ENCODE measurements at places on chromosomes 1 and 21.

GRCh38 chr1:30964706-30965105, 56.1 kb upstream of the SDC3 start:
- no peak for DNase-seq

- DNase-seq, result no peak
Measured at GRCh38 chr1:162133566-162133965, 64.1 kb downstream of the NOS1AP start.

- DNase-seq, result peak; percentile 55
Measured at GRCh38 chr1:91791103-91791502, 94.8 kb downstream of the TGFBR3 start.

DNA sequence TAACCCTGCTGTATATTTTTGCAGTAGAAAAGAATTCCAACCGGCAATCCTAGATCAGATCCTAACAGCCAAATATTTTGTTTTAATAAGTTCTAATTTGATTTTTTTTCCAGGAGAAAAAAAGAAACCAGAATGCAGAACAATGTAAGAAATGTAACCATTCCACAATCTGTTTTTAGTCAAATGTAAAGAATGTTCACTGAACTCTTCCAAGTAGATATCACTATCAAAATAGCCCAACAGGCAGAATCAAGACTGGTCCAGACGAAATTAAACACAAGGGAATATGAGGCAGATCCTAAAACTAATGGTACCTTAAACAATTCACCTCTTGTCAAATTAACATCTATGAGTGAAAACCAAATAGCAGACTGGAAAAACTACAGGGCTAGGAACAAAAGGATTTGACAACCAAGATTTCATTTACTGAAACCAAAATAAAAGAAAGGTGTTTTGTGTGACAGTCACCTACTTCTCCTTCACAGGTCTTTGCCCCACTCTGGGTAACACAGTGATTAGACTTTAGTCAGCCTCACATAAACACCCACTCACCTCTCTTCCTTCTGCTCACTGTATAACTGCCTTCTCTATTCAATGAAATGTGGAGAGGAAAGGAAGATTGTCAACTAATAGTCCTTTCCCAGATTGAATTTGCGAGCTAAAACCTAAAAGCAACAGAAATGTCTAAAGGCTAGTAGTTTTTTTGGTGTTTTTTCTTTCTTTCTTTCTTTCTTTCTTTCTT, 137.9 kb downstream of the FAF1 start:
- no peak for DNase-seq

- no peak for DNase-seq
Measured at GRCh38 chr21:33451634-33452071, 28.1 kb downstream of the TMEM50B start.

DNA sequence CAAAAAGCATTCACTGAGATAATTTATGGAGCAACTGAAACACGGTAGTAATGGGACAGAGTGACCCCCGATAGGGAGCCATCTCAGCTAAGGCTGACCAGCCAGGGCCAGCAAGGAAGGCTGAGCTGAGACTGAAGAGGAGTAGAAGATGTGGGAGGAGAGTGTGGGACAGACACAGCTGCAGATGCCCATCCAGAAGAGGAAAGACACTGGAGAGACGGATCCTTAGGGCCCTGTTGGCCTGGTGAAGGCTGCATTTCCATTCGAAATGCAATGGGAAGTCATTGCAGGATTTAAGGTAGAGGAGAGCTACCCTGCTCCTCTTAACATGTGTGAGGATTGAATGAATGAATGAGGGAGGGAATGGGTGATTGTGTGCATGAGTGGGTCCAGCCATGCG, 44.0 kb upstream of the LRP8 start:
- no peak for DNase-seq

DNA sequence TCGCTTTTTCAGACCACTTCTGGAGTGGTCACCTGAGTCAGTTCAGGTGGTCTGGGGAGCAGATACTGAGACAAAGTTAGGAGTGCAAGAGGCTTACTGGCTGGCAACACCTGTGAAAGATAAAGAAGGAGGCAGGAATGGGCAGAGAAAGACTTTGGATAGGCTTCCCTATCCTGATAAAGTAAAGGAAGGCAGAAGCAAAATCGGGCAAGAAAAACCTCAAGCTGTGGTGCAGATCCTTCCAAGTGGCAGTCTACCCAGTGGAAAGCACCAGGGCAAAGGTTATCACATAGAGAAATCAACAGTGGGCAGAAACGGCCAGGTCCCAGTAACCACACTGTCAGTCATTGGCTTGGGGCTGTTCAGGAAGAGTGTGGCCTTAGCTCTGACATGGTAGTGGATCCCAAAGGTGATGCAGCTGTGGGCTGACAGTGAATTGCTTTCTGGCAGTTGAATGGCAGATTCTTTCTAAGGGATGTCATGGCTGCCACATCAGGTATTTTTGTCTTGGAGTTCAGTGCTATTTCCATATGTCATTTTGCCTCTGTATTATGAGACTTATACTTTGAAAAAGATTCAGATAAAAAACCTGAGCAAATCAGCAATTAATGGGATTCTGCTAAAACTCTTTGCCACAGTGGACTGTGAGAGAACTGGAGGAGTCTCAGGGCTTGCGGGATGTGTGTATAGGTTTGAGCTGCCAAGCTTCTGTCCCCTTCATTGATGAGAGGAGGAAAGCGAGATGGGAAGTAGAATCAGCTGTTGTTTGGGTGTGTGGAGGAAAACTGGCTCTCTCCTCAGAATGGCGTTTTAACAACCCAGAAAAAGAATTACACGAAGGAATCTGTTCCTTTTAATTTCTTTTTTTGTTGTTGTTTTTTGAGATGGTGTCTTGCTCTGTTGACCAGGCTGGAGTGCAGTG, 8.1 kb upstream of the CGN start:
- DNase-seq, result no peak
